ENCODE measurements at places on chromosomes 11 and 22.
A peak's percentile ranks its signal among the peaks of the same experiment; 100 is the strongest.

GRCh38 chr11:235609-235996 lies 539 bp downstream of the SIRT3 start:
- peak; percentile 36 for DNase-seq

GRCh38 chr11:91293119-91293518 lies 931.5 kb upstream of the FAT3 start:
- no peak for DNase-seq

- no peak for DNase-seq
Measured at GRCh38 chr22:49856766-49857618, 3.3 kb downstream of the ZBED4 start.

DNA sequence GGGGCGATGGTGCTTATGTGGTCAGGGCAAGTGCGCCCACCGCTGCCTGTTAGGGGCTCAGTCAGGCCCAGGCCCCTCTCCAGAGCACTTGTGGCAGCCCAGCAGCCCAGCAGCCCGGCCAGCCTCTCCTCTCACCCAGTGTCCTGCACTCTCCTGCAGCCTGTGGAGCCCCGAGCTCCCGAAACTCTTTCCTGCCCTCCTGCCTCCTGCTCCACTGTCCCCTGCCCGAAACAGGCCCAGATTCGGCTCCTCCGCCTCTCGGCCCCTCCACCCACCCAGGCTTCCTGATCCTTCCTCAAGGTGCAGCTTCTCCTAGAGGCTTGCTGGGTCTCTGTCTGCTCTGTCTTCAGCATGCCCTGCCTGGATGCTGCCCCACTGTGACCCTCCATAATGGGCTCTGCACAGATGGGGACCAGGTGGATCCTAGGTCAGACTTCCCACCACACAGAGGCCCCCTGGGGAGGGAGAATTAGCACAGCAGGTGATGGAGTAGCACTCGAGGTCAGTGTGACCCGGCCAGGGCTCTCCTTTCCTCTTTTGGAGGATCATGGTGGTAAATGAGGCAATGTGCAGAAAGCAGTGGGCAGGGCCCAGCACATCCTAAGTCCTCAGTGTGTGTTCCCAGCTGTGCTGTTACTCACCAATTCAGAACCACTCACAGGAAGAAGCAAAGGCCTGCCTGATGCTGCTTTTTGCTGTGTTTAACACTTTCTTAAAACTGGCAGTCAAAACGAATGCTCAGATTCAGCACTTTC lies 18.6 kb upstream of the NAP1L4 start:
- no peak for DNase-seq

- DNase-seq: no peak
Measured at GRCh38 chr11:109795234-109795633, 298.0 kb upstream of the ZC3H12C start.

DNA sequence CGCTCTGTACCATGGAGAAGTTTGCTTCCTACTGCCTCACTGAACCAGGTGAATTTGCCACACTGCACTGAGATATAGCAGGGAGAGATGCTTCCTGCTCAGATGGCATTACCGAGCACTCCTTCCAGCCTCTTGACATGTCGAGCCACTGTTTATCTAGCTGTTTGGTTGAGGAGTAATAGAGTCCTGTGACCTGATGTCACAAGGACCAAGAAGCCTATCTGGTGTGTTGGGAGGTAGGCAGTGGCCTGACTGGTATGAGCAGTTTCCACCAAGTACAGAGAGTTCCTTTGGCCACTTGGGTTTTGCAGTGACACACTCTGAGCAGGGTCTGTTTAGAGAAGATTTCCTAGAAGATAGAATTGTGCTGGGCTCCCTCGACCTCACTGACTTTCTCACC lies 5.2 kb downstream of the ACAD8 start:
- no peak for DNase-seq

DNA sequence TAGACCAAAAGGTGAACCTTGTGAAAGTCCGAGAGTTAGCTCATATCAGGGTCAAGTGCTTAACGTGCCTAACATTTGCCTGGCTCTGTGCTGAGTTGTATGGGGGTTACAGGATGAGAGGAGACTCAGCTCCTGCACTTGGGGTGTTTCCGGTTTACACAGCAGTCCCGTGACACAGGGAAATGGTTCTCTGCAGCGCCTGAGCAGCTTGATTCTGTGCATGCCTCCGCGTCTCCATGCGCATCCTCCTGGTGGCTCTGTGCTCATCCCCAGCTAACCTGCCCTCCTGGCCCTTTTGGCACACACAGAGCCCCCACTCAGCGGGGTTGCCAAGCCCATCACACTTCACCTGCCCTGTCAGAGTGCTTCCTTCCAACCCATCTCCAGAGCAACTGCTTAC lies 238.3 kb upstream of the TBCEL start:
- no peak for DNase-seq

DNA sequence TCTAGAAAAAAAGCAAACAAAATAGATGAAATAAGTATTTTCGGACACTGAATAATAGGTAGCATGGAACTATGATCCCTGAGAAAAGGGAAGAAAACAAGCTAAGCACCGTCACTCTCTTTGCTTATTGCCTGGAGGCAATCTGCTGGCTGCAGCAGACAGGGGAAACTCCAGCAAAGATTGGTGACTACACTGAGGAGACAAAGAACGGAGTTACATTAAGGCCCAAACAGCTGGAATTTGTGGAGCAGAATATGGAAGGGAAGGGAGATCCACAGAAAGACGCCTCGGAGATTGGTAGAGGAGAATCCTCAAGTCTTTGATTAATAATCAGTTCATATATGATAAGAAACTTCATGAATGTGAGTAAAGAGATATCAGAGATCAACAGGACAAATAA lies 150.2 kb downstream of the TYR start:
- DNase-seq: no peak

DNA sequence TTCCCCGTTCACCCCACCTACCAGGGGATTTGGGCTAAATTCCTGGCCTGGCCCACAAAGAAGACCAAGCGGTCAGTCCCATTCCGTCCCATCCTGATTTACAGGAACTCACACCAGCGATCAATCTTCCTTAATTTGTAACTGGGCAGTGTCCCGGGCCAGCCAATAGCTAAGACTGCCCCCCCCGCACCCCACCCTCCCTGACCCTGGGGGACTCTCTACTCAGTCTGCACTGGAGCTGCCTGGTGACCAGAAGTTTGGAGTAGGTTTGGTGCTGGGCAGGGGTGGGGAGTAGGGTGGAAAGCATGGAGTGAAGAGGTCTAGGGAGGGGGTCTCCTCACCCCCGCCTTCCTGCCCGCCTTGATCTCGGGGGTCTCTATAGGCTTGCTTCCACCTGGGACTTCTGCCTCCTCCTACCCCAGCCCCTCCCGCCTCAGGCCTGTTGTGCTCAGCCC lies at the start of gene SERPING1:
Gene SERPING1, plus strand, starts transcription at position 225 of the 455 bp plus-strand sequence. CDS start 586 bp downstream, outside the sequence.
- no peak for DNase-seq

- no peak for DNase-seq
Measured at GRCh38 chr11:42657169-42657568, 654.6 kb upstream of the API5 start.

DNA sequence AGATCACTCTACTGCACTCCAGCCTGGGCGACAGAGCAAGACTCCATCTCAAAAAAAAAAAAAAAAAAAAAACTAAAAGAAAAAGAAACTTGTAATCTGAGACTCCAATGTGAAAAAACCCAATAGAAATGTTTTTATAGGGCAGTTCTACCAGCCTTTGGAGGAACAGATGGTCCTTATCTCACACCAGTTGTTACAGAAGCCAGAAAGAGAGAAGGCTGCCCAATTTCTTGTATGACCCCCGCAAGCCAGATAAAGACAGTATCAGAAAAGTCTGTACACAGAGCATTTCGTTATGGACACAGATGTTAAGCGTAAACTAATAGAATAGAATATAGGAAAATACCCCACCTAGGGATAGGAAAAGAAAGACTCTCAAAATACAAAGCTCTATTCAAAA lies 11.3 kb upstream of the TSGA10IP start:
- DNase-seq: no peak

DNA sequence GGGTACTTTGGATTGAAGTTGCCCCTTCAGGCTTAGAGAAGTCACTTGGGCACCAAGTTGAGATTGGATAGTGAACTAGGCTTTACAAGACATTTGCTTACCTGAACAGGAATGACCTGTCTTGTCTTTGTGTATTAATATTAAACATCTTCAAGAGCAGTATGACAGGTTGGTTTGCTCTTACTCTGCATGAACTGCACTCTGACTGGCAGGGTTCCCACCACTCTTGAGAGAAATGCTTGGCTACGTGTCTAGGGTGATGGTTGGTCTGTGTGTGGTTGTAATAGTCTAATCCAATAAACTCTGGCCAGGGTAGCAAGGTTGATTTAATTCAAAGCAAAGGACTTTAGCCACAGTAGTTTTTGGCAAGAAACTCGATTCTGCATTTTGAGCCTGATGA lies 20.1 kb upstream of the SPTBN2 start:
- DNase-seq: no peak

GRCh38 chr11:100639140-100639539 lies 47.9 kb upstream of the ARHGAP42 start:
- no peak for DNase-seq

DNA sequence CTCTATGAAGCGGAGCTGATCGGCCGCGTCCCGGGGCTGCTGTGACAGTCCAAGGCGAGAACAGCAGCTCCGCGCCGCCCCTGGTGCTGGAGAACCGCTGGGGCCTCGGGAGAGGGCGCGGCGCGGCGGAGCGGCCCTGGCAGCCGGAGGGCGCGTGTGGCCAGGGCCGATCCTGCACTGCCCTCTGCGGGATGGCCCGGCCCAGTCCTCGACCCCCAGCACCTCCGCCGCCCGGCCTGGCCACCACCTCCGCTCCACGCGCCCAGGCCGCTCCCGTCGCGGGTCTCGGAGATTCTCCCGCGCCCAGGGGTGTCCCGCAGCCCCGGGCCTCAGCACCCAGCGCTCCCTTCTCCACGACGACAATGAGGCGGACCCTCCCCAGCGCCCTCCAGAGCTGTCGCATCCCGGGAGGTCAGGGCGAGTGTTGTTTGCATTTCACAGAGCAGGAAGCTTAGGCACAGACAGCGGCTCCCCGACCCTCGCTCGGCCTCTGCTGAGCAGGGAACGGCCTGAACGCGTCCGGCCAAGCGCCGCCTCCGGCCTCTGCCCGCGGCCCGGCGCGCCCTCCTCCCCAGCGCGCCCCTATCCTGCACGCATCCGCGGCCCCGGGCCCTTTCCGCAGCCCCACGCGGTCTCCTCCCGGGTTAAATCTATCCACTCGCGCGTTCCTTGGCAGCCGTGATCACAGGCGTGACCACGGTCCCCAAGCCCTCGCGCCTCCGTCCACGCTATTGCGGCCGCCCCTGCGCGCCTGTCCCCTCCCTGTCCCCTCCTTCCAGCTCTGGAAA lies 109.7 kb downstream of the WNT7B start:
- DNase-seq: no peak
